ENCODE measurements at places on chromosomes 5 and 9.

DNA sequence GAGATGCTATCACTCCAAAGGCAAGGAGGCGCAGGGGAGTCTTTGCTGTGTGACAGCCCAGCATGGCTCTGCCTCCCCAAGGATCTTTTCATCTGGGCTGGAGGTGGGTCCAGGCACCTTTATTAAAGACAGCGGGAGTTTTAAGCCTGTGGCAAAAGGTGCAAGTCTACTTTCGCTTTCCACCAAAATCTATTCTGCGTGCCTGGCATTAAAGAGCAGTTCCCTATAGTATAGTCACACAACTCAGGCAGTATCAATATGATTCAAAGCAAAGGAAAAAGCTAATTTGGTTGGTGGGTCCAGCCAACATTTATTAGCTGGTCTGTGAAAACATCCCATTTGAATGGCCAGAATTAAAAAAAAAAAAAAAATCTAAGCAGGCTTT is 398.7 kb downstream of the EBF1 start:
- no peak for DNase-seq

DNA sequence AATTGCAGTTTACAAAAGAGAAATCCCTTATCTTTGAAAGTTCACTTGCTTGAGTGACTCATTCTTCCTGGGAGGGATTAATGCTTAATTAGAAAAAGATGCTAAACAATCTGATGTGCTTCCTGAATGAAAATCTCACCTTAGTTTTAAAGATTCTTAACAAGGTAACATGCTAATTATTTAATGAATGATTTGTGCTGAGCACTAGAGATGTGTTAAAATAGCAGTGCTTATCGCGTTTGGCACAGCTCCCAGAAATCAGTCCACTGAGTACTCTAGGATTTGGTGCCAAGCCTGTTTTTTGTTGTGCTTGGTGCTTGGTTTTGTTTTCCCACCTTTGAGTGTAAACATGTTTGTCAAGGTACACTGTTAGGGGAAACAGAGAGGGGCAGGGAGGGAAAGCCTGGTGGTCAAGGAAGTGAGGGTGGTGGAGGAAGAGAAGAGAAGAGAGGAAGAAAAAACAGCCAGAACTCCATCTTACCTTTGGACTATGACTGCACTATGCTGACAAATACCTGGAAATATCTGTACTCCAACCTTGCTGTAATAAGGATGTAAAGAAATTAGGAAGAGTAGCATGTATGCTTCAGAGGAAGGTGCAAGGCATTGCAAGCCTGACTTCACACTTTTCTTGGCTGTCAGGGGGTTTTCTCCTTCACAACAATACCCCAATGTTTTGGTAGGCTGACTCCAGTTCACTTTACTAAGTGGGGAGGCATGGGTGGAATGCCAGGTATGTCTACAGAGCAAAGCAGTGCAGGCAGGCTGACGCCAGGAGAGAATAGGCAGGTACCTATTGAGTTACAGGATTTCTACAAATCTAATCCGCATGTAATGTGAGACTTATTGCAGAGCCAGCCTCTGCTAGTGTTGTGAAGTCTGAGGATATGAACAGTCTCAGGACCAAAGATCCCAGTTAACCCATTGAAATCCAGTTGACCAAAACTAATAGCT is 157.2 kb upstream of the ISL1 start:
- peak; percentile 70 for DNase-seq

- DNase-seq = no peak
Observed at GRCh38 chr5:120141076-120141475, 323.0 kb upstream of the PRR16 start.

DNA sequence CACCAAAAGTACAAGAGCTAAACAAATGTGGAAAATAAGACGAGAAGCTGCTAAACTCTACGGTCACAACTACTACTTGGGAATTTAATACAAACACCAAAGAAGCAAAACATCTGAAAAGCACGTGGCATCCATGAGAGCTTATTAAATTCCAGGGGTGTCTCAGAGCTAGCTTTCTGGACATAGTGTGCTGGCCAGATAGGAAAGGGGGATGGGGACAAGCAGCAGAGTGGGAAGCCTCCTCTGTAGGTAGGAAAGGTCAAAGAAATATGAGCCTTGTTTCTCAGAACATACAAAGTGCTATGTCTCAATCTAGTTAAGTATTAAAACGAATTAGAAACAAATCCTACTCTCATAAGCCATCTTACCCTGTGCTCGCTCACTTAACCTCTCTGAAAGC is 51.3 kb upstream of the GOLPH3 start:
- no peak for DNase-seq

- no peak for DNase-seq
Observed at GRCh38 chr9:137544176-137544760, 5.9 kb downstream of the PNPLA7 start.

Data from cerebellar cortex (tissue), 1 donor.